Activated CD8-positive, alpha-beta T cell treated with anti-CD3 and anti-CD28 coated beads, Interleukin-2, amount 10 ng/mL, durations not matched to agents 7 days and 5 days (primary cell): ENCODE measurements at places on chromosomes 4 and X. TPM values are rescaled to one million over a fixed set of nuclear protein-coding genes. Genes with fewer than 3 reads are reported as not detected.

Gene ZCCHC18
- total RNA-seq, result 3.8 TPM

Gene MSN
- total RNA-seq, result 622 TPM

Gene MUC7
- total RNA-seq, result not detected

Gene HTN3
- not detected for total RNA-seq

Gene S100P
- total RNA-seq, result 8.3 TPM

Gene SFRP2
- not detected for total RNA-seq

Gene MAGEC3
- not detected for total RNA-seq
